Fibroblast of skin of back (primary cell): ENCODE measurements at places on chromosomes 5 and 9.

- DNase-seq, result no peak
Measured at GRCh38 chr9:111069183-111069582, 30.9 kb upstream of the LPAR1 start.

GRCh38 chr5:127950707-127951391 is 132.7 kb upstream of the SLC12A2 start:
- no peak for DNase-seq

GRCh38 chr9:98255061-98255577 is 330 bp downstream of the TBC1D2 start:
- peak; percentile 63 for DNase-seq

GRCh38 chr9:30815585-30815984 is 1568.9 kb upstream of the ACO1 start:
- no peak for DNase-seq

DNA sequence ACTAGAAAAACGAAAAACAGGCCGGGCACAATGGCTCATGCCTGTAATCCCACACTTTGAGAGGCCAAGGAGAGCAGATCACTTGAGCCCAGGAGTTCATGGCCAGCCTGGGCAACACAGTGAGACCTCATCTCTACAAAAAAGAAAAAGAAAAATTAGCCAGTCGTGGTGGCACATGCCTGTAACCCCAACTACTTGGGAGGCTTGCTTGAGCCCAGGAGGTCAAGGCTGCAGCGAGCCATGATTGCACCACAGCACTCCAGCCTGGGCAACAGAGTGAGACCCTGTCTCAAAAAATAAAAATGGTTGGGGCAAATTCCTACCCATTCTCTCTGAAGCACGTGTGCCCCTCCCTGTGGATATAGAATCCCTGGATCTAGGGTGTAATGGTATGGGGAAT is 8.4 kb upstream of the CFAP157 start:
- no peak for DNase-seq

DNA sequence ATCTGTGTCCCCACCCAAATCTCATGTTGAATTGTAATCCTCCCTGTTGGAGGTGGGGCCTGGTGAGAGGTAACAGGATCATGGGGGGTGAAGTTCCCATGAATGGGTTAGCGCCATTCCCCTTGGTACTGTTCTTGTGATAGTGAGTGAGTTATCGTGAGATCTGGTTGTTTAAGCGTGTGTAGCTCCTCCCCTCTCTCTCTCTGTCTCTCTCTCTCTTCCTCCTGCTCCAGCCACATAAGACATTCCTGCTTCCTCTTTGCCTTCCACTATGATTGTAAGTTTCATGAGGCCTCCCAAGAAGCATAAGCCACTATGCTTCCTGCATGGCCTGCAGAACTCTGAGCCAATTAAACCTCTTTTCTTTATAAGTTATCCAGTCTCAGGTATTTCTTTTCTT is 28.8 kb downstream of the C5orf15 start:
- DNase-seq, result no peak

DNA sequence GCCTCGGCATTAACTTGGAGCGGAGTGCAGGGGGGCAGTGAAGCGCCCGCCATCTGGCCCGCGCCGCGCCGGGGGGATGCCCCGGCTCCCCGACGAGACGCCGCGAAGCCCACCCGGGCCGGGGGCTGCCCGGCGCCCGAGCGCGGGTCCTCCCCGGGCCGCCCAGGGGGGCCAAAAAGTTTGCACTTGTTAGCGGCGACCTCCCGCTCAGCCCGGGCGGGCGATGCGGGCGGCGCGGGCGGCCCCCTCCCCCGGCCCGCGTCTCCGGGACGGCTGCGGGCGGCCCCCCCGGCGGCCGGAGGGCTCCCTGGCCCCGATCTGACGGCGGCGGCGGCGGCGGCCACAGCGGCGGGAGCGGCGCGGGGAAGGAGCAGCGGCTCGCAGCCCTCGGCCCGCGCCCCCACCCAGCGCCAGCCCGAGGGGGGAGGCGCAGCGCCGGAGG is at the start of gene NTNG2:
Gene NTNG2 (plus strand): TSS at position 316 of the 442 bp plus-strand sequence. CDS start 4,774 bp downstream, outside the sequence.
- DNase-seq, result no peak

- DNase-seq, result peak; percentile 93
Measured at GRCh38 chr9:16043756-16044578, 491.1 kb downstream of the CCDC171 start.

GRCh38 chr5:18052569-18052968 is 418.3 kb downstream of the TAF11L14 start:
- no peak for DNase-seq

- no peak for DNase-seq
Measured at GRCh38 chr9:128150594-128151308, 1.5 kb downstream of the LCN2 start.

DNA sequence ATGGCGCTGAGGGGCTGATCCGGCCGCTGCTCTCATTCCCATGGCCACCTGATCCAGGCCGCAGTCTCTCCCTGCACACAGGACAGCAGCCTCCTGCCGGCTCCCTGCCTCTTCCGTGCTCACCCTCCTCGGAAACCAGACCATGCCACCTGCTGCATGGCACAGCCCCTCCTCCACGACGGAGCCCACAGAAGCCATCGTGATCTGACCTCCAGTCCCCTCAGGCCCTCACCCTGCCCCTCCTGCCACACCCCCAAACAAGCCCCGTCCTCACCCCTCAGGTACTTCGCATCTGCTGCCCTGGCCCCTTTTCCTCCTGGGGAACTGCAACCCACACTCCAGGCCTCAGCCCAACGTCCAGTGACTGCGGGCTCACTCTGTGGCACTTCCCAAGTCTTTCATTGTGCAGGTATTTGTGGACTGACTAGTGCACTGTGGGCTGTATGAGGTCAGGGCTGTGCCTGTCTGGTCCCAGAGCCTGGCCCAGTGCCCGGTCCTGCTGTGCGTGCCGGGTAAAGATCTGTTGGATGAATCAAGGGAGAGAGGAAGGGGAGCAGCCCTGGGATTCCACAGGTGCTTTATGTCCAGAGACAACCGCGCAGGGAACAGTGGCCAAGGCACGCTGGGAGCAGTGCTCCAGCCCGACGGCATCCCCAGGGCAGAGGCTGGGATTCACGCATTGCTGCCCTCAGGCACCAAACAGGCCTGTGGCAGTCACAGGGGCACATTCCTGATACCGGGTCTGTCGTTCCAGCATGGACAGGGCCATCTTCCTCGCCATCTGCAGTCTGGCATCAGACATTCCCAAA is 86.1 kb downstream of the ADAMTS2 start:
- peak; percentile 92 for DNase-seq

DNA sequence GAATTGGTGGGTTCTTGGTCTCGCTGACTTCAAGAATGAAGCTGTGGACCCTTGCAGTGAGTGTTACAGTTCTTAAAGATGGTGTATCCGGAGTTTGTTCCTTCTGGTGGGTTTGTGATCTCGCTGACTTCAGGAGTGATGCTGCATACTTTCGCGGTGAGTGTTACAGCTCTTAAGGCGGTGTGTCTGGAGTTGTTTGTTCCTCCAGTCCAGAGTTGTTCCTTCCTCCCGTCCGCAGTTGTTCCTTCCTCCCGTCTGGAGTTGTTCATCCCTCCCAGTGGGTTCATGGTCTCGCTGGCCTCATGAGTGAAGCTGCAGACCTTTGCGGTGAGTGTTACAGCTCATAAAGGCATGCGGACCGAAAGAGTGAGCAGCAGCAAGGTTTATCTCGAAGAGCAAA is 159.6 kb upstream of the ADAMTSL1 start:
- peak; percentile 40 for DNase-seq
